Mucosa of gallbladder (tissue), 1 donor: ENCODE measurements at places on chromosomes 7 and 10. TPM values are rescaled to one million over a fixed set of nuclear protein-coding genes. Genes with fewer than 3 reads are reported as not detected.
A peak's percentile ranks its signal among the peaks of the same experiment; 100 is the strongest.

DNA sequence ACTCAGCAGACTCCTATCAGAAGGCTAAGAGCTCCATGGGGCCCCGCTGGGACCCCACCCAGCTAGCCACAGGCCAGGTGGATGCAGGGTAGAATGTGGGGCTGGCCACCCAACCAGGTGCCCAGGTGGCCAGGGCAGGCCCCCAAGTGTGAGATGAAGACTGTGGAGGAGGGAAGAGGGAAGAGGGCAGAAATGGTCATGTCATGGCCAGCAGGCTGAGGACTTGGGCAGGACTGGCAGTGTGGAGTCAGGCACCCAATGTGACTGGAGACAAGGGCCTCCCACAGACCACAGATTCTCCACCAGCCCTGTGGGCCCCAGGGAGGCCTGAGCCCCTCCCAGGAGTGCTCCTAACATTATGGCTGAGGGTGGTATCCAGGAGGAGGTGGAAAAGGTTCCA lies 141.6 kb downstream of the TNS3 start:
- DNase-seq: no peak

- peak; percentile 45 for DNase-seq
Observed at GRCh38 chr10:6382081-6382480, 179.3 kb downstream of the PFKFB3 start.

DNA sequence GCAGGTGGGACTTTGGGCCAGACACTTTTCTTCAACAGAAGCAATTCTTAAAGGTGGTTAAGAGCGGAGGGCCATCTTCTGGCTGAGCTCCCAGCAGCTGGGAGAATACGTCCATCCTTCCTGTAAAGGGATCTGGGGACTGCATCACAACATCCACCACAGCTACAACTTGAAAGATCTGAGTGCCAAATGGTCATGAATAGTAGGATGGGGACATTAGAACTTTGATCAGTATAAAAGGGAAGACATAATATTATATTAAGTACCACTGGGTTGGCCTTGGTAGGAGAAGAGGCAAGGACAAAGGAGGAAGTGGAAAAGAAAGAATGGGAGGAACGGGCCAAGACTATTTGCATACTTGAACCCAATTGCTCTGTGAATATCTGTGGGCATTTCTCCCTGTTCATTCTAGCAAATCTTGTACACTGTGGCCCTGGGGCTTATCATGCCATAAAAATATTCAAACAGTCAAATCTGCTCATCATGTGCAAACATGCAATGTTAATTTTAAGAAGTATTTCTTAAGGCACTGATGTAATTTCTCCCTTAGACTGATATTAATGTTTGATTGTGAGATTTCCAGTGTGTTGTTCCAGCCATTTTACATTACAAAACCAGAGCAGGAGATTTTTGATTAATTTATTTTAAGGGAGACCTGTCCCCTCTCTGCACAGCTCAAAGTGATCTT lies 65.5 kb upstream of the CREB5 start:
- DNase-seq: no peak

CYP2C18 gene
- 45.8 TPM for total RNA-seq

DNA sequence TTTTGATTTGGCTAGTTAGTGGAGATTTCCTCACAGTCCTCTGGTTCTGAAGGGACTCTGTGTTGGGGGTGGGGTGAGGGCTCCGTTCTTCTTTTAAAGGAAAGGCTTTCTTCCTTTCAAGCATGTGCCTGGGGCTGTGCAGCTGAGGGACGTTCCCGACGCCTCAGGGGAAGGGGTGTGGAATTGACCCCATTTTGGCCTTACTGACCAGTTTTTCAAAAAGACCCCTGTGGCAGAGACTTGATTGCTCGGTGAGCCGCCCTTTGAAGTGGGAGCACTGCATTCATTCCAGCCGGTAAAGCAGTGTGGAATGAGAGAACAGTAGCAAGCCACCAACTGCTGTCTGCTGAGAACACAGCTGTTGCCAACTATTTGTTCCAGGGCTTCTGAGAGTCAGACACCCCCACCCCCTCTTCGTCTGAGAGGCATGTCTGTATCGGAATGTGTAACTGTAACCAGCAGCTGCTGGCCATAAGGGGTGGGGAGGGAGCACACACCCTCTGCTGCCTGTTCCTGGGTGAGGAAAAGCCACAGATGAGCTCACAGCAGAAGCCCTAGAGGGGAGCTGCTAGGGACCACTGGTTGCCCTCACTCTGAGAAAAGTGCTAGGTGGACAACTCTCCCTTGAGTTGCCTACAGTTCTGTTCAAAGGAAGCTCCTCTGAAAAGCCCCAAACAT lies 33.2 kb downstream of the WBP1L start:
- DNase-seq: peak; percentile 79

CBX3 gene
- 71.9 TPM for total RNA-seq

DNA sequence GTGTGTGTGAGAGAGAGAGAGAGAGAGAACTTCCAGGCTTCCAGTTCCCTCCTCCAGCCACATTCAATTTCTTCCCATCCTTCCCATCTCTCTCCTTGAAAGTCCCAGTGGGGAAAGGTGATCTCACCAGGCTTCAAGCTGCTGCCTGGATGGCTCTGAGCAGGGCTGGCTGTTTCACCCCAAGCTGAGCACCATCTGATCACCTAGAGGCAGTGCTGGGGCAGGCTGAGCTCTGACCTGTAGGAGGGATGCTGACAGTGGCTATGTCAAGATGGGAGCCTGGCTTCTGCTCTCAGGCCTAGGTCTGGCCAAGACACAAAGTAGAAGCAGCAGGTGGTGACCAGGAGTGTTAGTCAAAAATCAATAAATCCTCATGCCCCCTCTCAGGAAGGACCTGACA lies 370.8 kb downstream of the PLXNA4 start:
- DNase-seq: no peak

- no peak for DNase-seq
Observed at GRCh38 chr7:47281161-47281560, 300.8 kb downstream of the TNS3 start.

- no peak for DNase-seq
Observed at GRCh38 chr7:69502358-69502757, 95.9 kb upstream of the AUTS2 start.

GRCh38 chr10:122056431-122057094 lies 67.6 kb downstream of the TACC2 start:
- no peak for DNase-seq

DNA sequence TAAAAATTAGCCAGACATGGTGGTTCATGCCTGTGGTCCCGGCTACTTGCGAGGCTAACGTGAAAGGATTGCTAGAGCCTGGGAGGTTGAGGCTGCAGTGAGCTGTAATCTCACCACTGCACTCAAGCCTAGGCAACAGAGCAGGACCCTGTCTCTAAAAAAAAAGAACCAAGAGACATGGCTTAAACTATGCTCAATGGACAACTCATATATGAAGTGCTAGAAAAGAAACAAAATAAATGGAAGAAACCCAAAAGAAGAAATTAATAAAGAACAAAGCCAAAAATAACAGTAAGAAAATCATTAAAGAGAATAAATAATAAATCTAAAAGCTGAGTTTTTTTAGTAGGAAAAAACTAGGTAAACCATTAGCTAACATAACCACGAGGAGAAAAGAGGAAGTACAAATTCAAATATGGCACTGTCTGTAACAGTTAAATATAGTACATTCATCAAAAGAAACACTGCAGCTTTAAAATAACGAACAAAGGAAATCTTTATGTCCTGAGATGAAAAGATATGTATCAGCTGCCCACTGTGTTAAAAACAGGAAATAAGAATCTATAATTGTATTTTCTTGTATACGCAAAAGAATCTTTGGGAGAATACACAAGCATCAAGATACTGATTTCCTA lies 48.7 kb downstream of the UPF2 start:
- no peak for DNase-seq

SPDYE9 gene
- not detected for total RNA-seq

DNA sequence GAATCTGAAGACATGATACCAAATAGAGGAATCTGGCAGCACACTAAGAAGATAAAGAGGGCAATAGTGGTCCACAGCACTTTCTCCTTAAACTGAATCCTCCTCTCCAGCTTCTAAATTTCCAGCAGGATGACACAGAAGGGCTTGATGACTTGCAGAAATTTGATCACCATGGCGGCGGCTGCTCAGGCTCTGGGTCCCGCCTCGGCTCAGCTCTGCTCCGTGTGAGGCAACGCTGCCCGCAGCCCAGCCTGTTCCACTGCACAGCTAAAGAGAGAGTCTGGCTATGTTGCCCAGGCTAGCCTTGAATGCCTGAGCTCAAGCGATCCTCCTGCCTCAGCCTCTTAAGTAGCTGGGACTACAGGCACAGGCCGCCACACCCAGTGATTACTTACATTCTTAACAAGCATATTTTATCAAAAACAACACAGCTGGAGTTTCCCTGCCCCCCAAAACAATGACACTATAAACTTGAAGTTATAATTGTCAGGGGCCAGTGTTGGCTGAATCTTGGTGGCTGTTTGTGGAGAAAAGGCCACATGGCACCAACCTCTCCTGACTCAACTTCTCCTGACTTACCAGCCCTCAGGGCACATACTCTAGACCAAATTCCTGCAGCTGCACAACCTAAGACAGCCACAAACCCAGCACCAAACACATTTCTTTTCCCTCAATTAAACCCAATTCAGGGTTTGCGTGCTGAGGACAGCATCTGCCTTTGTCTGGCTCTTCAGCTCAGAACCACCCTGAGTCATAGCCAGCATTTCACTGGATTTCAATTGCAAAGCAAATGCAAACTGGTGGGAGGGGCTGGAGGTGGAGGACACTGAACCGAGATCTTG lies 11.6 kb upstream of the TNPO3 start:
- no peak for DNase-seq

DNA sequence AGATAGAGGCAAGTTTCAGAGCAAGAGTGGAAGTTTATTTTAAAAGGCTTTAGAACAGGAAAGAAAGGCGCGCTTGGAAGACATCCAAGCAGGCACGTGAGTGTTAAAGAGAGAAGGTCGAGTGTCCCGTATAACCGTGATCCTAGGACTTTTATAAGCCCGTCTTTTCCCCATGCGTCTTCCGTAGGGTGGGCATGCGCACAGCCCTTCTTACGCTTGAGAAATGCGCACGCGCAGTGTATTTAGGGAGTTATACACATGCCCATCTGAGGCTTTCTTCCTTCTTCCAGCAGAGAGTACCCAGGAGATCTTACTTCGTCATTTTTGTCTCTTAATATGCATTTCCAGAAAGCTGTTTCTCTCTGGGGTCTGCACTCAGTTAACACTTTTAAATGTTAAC lies 52.4 kb downstream of the CALD1 start:
- peak; percentile 24 for DNase-seq

- no peak for DNase-seq
Observed at GRCh38 chr7:106534271-106534846, 126.6 kb downstream of the CCDC71L start.

EVX1 gene
- not detected for total RNA-seq

AGAP3 gene
- 98.4 TPM for total RNA-seq

DNA sequence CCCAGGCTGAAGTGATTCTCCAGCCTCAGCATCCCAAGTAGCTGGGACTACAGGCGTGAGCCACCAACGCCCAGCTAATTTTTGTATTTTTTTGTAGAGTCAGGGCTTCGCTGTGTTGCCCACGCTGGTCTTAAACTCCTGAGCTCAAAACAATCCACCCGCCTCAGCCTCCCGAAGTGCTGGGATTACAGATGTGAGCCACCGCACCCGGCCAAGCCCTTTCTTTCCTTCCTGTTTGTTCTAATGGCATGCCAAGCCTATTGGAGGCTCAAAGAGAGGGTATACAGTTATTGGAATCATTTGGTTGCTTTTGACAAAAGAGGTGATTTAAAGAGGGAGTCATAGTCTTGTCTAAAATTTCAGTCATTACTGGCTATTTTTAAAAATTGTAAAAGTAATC lies 46.0 kb upstream of the TRIM8 start:
- no peak for DNase-seq

NEBL gene
- total RNA-seq: 15.0 TPM

OR2A5 gene
- total RNA-seq: not detected

DNA sequence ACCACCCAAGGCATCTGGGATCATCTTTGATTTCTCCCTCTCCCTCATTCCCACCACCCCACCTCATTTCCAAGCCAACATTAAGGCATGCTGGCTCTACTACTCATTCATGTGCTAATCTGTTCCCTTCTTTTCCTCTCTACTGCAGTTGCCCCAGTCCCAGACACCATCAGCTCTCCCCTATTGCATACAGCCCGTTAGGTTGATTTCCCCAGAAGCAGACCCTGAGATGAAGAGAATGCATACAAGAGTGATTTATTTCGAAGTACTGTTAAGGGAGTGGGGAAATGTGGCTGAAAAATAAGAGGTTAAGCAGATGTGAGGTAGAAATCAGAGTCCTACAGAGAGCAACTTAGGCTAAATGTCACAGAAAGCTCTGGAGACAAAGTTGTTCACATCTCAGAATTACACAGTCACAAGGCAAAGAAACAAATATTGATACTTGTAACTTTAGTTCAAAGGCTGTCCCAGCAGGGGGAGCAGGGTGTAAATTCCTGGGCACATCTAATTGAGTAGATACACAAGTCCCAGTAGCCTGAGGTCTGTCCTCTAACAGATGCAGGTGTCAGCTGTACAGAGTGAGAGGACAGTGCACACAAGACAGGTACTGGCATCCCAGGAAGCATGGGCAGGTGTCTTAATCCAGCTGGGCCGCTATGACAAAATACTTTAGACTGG lies 20.9 kb downstream of the AKR1D1 start:
- DNase-seq: peak; percentile 38

GDF10 gene
- total RNA-seq: 0.52 TPM

LEP gene
- total RNA-seq: not detected

- no peak for DNase-seq
Observed at GRCh38 chr7:26117142-26117807, 34.7 kb upstream of the NFE2L3 start.

PKD2L1 gene
- not detected for total RNA-seq

EMX2 gene
- 2.9 TPM for total RNA-seq

GRB10 gene
- 106 TPM for total RNA-seq

GRCh38 chr7:23426876-23427275 lies 43.4 kb downstream of the IGF2BP3 start:
- DNase-seq: no peak

- DNase-seq: no peak
Observed at GRCh38 chr7:106865130-106866041, at the start of gene PIK3CG. TSS of gene PIK3CG (plus strand) at chr7:106865282. CDS start at chr7:106867562, 2,280 bp downstream.

DNA sequence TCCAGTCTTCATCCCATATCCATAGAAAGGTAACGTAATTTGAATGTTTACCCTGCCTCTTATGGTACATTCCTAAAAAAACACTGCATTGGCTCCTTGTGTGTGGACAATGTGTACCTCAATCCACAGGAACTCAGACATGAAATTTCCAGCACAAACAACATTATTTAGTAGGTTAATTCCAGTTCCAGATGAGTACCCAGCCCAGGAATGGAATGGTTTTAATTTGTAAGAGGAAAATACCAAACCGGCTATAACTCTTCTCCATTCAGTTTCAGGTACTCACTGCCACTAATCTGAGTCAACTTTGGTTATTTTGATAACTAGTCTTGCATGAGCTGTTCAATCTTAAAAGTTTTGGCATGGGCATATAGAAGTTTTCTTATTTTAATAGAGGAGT lies 39.0 kb downstream of the TFPI2 start:
- no peak for DNase-seq

DNA sequence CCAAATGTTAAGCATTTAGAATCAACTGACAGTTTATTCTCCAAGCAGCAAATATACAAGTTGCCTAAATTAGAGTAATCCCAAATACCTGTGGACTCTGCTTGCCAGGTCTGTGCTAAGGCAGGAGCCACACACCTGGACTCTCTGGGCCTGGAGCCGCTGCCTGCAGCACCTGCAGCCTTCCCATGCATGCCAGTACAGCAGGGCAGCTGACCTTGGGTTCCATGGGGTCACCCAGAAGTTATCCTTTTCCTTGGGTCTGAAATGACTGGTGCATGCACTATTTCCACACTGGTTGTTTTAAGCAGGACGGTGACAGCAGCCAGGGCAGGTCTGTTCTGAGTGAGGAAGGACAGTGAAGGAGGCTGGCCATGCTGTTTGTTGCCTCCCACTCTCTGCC lies 573.2 kb downstream of the GLRX3 start:
- no peak for DNase-seq

HTR7 gene
- total RNA-seq: 1.2 TPM
